ENCODE measurements at places on chromosomes 2 and 18. TPM values are rescaled to one million over a fixed set of nuclear protein-coding genes. Genes with fewer than 3 reads are reported as not detected.

DNA sequence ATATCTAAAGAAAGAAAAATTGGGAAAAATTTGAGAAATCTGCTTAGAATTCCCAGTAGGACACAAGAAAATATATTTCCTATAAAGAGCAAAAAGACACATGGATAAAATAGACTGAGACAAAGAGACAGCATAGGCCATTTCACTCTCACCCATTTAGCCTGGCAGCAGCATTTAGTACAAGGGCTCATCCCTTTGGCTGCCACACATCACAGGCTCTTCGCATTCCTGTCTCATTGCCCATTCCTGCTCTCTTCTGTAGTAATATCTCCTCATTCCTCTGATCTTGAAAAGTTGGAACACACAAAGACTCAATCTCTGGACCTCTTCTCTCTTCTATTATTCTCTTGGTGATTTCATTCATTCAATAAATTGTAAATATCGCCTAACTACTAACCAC is 162.6 kb downstream of the SOX11 start:
- DNase-seq, result no peak

Gene RGPD4
- 0.40 TPM for total RNA-seq

Gene ANKRD29
- total RNA-seq, result 21.5 TPM

DNA sequence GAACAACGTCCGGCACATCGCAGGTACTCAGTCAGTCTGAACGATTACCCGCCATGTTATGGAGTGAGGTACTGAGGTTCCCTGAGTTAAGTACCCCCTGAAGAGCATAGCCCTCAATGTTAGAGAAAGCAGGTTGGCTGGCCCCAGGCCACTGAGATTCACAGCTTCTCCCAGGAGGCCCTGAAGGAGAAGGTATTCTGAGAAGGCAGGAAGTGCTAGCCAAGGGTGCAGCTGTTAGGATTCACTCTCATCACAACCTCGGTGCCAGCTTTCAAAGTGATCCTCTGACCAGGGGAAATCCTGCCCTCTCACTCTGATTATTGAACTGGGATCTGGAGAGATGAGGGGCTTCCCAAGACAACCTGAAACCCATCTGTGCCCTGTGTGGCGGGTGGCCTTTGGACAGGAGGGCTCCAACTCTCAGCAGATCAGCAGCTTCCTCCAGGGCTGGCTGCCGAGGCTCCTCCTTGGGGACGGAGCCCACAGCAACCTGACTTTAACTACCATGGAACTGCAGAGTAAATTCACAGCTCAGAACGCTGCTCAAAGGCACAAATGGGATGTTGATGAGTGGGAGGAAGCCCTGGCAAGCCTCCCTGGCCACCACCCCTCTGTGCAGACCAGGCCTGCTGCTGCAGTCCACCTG is 7.8 kb downstream of the EHD3 start:
- DNase-seq, result no peak
